PC-3 (cell line): ENCODE measurements at places on chromosomes 3 and 15.

GRCh38 chr3:117788061-117788460 is 1078.5 kb downstream of the TUSC7 start:
- peak; percentile 5 for DNase-seq

- no peak for DNase-seq
Observed at GRCh38 chr3:127698286-127698685, 25.5 kb downstream of the ABTB1 start.

- no peak for DNase-seq
Observed at GRCh38 chr3:127777921-127778656, 44.2 kb downstream of the MGLL start.

GRCh38 chr3:57158813-57159738 is 6.1 kb downstream of the IL17RD start:
- DNase-seq, result peak; percentile 91

DNA sequence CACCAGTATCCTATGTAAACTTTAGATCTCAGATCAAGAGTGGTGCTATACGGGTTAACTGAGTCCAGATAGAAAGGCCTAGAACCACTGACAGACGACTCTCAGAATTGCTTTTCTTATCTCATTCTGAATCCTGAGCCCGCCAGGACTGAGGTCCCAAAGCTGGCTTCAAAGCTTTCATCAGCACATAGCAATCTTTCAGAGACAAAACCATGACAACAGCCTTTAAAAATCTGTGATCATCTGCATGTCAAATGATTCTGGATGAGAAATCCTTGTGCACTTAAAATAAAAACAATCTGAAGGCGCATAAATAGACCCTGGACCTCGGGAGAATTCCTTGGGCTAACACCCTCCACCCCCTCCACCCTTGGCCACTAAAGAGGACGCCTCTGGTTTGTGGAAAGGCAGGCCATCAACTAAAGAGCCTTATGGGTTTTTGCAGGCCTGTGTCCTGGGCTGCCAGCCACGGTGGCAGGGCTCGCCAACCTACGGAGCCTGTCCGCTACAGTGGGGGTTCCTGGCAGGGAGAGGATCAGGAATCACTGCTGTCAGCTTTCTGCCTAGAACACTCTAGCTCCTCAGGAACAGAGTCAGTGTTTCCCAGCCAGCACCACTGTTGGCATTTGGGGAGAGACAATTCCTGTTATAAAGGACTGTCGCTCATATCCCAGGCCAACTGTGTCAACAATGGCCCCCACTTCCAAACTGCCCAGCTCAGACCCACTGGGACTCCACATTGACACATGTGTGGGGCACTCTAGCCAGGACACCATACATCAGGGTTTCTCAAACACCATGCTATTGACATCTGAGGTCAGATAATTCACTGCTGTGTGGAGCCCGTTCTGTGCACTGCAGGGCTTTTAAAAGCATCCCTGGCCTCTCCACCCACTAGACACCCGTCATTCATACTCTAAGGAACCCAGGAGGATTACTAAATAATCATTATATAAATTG is 20.2 kb downstream of the TLE3 start:
- no peak for DNase-seq

DNA sequence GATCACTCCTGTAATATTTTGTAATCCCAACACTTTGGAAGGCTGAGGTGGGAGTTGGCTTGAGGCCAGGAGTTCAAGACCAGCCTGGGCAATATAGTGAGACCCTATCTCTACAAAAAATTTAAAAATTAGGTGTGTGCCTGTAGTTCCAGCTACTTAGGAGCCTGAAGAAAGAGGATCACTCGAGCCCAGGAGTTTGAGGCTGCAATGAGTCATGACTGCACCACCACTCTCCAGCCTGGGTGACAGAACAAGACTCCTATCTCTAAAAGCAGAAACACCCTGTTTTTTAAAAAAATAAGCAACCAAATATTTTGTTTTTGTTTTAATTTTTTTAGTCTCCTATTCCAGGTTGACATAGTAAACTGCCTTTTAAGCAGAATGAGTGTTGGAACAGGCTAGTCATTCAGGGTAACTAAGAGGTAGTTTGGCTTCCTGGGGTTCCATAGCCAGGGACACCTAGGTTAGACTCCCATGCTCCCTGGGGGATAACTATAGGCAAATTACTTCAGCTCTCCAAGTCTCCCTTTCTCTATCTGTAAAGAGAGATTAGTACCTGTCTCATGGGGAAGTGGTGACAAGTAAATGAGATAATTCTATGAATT is 114.6 kb upstream of the C15orf61 start:
- no peak for DNase-seq

GRCh38 chr15:71288348-71288955 is 173.2 kb downstream of the THSD4 start:
- DNase-seq, result peak; percentile 68

DNA sequence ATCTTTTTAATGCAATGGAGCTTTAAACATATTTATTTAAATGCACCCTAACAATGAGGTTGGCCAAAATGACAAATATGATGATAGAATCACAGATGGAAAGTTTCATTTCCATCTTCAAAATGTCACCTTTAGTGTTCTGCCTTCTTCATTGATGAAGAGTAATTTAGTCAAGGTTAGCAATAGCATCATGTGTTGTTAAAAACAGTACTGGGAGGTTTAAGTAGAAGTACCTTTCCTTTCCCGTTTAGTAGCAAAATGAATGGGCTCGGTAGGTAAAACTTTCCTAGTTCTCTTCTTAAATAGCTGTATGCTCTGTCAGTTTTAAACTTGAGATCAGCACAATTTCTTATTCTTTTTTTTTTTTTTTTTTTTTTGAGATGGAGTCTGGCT is 35.1 kb downstream of the EIF2AK4 start:
- DNase-seq, result no peak

- DNase-seq, result no peak
Observed at GRCh38 chr3:15171096-15171495, 35.0 kb upstream of the CAPN7 start.

DNA sequence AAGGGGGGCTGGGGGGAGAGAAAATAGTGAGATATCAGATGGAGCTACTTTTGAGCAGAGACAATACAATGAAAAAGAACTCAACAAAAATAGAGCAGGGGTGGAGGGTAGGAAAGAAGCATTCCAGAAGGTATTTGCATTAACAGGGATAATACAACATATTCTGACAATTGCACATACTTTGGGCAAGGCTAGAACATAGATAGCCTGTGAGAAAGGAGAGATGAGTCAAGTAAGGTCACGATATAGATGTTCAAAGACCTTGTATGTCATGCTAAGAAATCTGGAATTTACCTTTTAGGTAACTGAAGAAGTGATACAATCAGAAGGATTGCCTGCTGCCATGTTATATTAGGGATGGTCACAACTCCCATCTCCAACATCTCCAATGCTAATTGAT is 155.2 kb downstream of the GSK3B start:
- DNase-seq, result no peak
